ENCODE measurements at places on chromosomes 6 and 20. TPM values are rescaled to one million over a fixed set of nuclear protein-coding genes. Genes with fewer than 3 reads are reported as not detected.

SLC24A3 gene
- total RNA-seq: 0.87 TPM

TTK gene
- 0.12 TPM for total RNA-seq

MACROD2 gene
- total RNA-seq: 2.5 TPM

NFKBIL1 gene
- 21.8 TPM for total RNA-seq

KCNQ2 gene
- total RNA-seq: 2.1 TPM

SYNE1 gene
- total RNA-seq: 39.1 TPM

NHSL1 gene
- 9.7 TPM for total RNA-seq

CGAS gene
- total RNA-seq: 2.9 TPM

PDSS2 gene
- total RNA-seq: 9.0 TPM
